ENCODE measurements at places on chromosomes 1 and 21. TPM values are rescaled to one million over a fixed set of nuclear protein-coding genes. Genes with fewer than 3 reads are reported as not detected.

DNA sequence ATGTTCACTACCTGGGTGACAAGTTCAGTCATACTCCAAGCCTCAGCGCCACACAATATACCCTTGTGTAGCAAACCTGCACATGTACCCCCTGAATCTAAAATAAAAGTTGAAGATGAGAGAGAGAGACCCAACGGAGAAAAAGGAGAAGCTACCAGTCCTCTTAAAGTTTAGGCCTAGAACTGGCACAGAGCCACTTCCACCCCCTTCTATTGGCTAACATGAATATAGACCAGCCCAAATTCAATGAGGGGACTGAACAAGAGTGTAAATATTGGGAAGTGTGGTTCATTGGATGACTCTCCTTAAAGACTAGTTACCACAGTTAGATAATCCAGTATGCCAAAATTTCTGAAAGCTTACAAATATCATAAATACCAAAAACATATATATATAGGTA, 139.9 kb upstream of the ATP1B1 start:
- no peak overlapping the region for H3K27ac ChIP-seq
- no peaks in the 10 kb centered on the region for H3K4me1 ChIP-seq
- H3K4me3 ChIP-seq = no peak overlapping the region
- peaks cover 2% of the 10 kb centered on the region for H3K36me3 ChIP-seq
- no peaks in the 10 kb centered on the region for H3K27me3 ChIP-seq

DNA sequence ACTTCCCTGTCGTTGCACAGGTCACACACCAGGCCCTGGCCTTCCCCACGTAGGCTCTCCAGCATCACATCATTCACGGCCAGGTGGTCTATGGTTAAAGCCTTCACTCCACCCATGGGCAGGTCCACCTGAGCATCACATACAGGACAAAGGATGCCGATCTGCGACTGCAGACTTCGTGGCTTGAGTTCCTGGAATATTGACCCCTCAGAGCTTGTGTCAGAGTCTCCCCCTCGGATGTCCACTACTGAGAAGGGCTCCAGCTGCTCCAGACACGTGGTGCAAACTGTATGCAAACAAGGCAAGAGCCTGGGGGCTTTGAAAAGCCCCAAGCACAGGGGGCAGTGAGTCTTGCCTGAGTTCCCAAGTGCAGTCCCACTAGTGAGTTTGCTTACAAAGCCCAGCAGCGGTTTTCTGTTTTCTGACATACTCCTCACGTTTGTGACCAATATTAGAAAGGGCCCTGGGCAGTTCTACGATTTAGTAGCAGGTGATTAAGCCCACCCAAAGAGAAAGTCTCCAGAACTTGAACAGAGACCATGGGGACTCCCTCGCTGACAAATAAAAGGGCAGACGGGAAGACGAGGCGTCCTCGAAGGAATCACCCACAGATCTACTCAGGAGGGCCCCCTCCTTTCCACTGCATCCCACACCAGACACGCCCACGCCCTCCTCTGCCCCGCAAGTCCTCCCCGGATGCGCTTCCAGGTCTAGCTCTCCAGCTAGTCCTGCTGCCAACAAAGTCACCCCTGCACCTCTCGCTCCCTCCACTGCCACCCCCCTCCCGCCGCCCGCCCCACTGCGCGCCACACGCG, 568 bp downstream of the TRIM45 start:
- no peak for DNase-seq
- H3K4me3 ChIP-seq = peak overlapping the region; percentile 81
- H3K27me3 ChIP-seq = peaks cover 10% of the 10 kb centered on the region

DNA sequence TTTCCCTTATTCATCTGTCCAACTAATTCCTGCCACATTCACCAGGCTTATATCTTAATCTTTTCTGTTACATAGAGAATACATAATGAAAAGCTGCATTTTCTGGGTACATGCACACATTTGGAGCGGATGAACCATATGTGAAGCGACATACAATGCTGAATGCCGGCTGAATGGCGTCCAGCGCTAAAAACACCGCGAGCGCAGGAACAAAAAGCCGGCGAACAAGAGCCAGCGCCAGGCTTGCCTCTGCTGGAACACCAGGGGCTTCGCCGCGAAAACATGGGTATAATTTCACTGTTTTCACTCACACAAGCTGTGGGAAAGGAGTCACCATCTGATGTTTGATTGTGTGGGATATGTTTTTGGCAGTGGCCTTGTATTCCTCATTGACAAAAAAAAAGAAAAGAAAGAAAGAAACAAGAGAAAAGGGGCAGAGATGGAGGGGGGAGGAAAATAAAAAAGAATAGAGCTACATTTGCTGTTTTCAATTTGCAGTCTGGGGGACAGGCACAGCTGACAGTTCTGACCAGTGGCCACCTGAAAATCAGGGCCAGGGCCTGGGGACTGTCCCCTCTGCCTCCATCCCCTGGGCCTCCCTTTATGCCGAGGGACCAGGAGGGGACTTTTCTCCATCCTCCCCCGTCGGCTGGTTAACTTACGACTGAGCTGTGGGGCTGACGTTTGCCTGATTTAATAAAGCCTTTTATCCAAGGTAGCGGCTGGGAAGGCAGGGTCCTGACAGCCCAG, 70.2 kb upstream of the OLIG2 start:
- no peak for DNase-seq
- no peaks in the 10 kb centered on the region for H3K36me3 ChIP-seq
- no peak overlapping the region for H3K27ac ChIP-seq
- no peaks in the 10 kb centered on the region for H3K4me1 ChIP-seq

GRCh38 chr1:44433209-44433608, 28.2 kb downstream of the RNF220 start:
- H3K4me3 ChIP-seq = no peak overlapping the region
- peaks cover 33% of the 10 kb centered on the region for H3K27me3 ChIP-seq
- no peaks in the 10 kb centered on the region for H3K4me1 ChIP-seq
- no peak for DNase-seq
- H3K27ac ChIP-seq = no peak overlapping the region
- H3K36me3 ChIP-seq = no peaks in the 10 kb centered on the region

GRCh38 chr1:182428043-182428442, 21.9 kb upstream of the RGSL1 start:
- H3K27ac ChIP-seq = no peak overlapping the region
- H3K4me3 ChIP-seq = no peak overlapping the region
- peaks cover 10% of the 10 kb centered on the region for H3K4me1 ChIP-seq
- peaks cover 3% of the 10 kb centered on the region for H3K27me3 ChIP-seq
- no peak for DNase-seq

DNA sequence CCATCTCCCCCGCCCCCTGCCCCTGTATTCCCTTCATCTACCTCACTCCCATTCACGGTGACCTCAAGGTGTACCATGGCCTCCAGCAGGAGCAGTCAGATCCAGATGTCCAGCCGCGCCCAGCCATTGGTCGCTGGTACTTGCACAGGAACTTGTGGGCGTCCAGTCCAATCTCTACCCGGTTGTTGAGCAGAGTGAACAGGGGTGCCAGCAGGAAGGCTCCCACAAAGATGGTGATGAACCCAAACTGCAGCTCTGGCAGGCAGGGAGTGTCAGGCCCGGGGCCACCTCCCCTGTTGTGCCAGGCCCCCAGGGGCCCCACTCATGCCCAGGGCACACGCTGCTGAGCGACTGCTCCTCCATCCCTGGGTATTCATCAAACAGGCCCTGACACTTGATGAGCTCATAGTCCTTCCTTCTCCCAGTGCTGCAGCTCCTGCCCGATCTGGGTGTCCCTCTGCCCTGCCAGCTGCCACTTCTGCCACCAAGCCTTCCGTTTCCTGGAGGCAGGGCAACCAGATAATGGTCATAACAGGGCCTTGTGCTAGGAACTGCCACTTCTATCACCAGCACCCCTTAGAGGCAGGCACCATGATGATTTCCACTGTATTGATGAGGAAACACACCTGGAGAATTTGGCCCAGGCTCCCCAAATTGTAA, 5.7 kb upstream of the ARHGEF19 start:
- H3K4me3 ChIP-seq = peak overlapping the region; percentile 91
- no peaks in the 10 kb centered on the region for H3K36me3 ChIP-seq
- H3K4me1 ChIP-seq = peaks cover 27% of the 10 kb centered on the region
- H3K27ac ChIP-seq = no peak overlapping the region
- H3K27me3 ChIP-seq = peaks cover 7% of the 10 kb centered on the region

DNA sequence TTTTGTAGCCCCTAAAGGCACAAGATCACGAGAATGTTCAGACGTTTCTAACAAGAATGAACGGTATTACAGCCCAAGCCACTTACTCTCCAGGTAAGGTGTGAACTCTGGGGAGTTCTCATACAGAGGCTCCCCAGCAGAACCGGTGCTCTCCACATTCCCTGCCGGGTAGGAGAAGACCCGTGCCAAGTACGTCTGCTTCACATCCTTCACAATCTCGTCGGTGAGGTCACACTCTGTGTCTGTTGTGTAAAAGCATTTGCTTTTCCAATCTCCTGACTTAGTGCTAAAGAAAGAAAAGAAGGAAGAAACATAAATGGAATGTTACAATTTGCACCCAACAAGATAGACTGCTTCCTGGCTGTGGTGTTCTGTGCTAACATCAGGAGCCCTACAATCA, 5.7 kb downstream of the F3 start:
- DNase-seq = no peak
- H3K36me3 ChIP-seq = no peaks in the 10 kb centered on the region
- no peak overlapping the region for H3K4me3 ChIP-seq
- H3K27ac ChIP-seq = no peak overlapping the region
- peaks cover 45% of the 10 kb centered on the region for H3K27me3 ChIP-seq

DNA sequence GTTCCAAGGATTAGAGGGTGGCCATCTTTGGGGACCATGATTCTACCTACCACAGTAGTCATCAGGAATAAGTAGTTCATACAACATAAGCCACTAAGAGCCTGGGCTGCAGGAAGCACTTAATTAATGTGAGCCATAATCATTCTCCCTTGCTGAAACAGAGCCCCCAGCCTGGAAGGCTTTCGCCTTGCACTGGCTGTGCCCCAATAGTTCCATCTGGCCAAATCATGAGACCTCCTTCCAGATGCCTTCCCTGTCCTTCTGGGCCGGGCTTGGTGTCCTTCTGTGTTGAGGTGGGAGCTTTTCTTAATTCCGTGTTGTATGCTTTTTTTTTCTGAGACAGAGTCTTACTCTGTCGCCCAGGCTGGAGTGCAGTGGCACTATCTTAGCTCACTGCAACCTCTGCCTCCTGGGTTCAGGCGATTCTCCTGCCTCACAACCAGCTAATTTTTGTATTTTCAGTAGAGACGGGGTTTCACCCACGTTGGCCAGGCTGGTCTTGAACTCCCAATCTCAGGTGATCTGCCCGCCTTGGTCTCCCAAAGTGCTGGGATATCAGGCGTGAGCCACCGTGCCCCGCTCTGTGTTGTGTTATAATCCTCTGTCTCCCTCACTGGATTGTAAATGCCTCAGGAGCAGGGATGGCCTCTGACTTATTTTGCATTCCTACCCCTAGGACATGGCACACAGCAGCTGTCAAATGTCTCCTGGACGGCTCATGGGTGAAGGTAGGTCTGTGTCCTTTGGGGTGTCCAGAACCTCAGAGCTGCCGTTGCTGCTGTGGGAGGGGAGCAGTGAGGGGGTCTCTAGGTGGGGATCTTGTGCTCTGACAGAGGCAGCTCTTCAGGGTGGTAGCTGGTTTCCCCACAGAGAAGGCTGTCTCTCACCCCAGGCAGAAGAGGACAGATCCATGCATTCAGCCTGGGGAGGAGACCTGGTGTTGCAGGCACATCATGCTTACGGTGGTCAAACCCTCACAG, 10.1 kb downstream of the GNG4 start:
- H3K4me3 ChIP-seq = no peak overlapping the region
- no peak for DNase-seq

DNA sequence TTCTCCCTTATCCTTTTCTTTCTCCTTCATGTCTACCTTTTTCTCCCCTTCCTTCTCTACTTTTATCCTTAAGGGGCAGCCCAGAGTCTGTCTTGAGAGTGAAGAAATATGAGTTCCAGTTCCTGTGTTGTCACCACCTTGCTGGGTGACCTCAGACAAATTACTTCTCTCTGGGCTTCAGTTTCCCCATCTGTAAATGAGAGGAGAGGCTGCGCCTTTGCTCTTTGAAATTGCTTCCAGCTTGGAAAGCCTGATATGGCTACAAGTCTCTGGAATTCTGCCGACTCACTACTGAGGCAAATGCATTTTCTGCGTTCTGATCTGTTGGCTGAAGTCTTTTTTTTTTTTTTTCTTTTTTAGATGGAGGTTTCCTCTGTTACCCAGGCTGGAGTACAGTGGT, 119.2 kb downstream of the SYF2 start:
- H3K27ac ChIP-seq = no peak overlapping the region
- peaks cover 19% of the 10 kb centered on the region for H3K36me3 ChIP-seq
- H3K4me3 ChIP-seq = no peak overlapping the region

- no peak overlapping the region for H3K27ac ChIP-seq
- no peak for DNase-seq
- H3K36me3 ChIP-seq = no peaks in the 10 kb centered on the region
- no peak overlapping the region for H3K4me3 ChIP-seq
These were observed 70.1 kb upstream of the ARHGEF16 start for GRCh38 chr1:3384407-3384806.

DNA sequence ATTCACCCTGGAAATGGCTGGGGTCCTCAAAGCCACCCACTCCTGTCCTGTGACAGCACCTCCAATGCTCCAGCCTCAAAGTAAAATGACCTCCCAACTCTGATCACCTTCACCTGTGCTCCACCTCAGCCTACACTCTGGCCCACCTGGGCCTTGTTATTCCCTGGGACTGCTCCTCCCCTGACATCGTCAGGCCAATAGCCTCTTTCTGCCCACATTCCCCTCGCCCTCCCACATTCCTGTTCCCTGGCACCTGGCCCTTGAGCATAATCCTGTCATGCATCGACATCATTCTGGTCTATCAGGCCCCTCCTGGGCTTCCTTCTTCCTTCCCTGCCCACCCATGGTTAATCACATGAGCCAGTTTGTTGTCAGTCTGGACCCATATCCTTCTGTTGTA, 13.2 kb upstream of the BCAR3 start:
- DNase-seq = no peak
- H3K4me3 ChIP-seq = no peak overlapping the region
- H3K4me1 ChIP-seq = peaks cover 10% of the 10 kb centered on the region
- no peak overlapping the region for H3K27ac ChIP-seq
- H3K27me3 ChIP-seq = peaks cover 5% of the 10 kb centered on the region
- H3K36me3 ChIP-seq = no peaks in the 10 kb centered on the region

GRCh38 chr1:80731241-80731894, 1069.4 kb upstream of the ADGRL2 start:
- H3K27me3 ChIP-seq = no peaks in the 10 kb centered on the region
- H3K4me3 ChIP-seq = no peak overlapping the region
- no peaks in the 10 kb centered on the region for H3K4me1 ChIP-seq
- DNase-seq = no peak

- no peaks in the 10 kb centered on the region for H3K27me3 ChIP-seq
- H3K4me3 ChIP-seq = no peak overlapping the region
- H3K4me1 ChIP-seq = no peaks in the 10 kb centered on the region
- DNase-seq = no peak
These were observed 2129.8 kb downstream of the NCAM2 start for GRCh38 chr21:23127973-23128372.

GRCh38 chr1:240732390-240732789, 120.4 kb upstream of the GREM2 start:
- H3K27me3 ChIP-seq = no peaks in the 10 kb centered on the region
- no peak overlapping the region for H3K27ac ChIP-seq
- no peaks in the 10 kb centered on the region for H3K36me3 ChIP-seq
- no peak overlapping the region for H3K4me3 ChIP-seq

GRCh38 chr21:15197696-15198095, 132.9 kb upstream of the NRIP1 start:
- peaks cover 2% of the 10 kb centered on the region for H3K27me3 ChIP-seq
- no peak overlapping the region for H3K27ac ChIP-seq
- DNase-seq = no peak
- H3K4me3 ChIP-seq = no peak overlapping the region

- H3K4me3 ChIP-seq = no peak overlapping the region
- peaks cover 14% of the 10 kb centered on the region for H3K27me3 ChIP-seq
- peaks cover 6% of the 10 kb centered on the region for H3K4me1 ChIP-seq
- H3K27ac ChIP-seq = no peak overlapping the region
These were observed 75.9 kb upstream of the ETS2 start for GRCh38 chr21:38729754-38730379.

CSMD2 gene
- total RNA-seq = not detected

TSPAN2 gene
- total RNA-seq = 1.2 TPM

CELF3 gene
- total RNA-seq = not detected

NFIA gene
- 4.2 TPM for total RNA-seq

FCGR3A gene
- total RNA-seq = 2.3 TPM

RPTN gene
- not detected for total RNA-seq

Measured in activated naive CD8-positive, alpha-beta T cell treated with anti-CD3 and anti-CD28 coated beads, Interleukin-2, amount 10 ng/mL, durations not matched to agents 7 days and 5 days (primary cell).